ENCODE measurements at places on chromosomes 16 and 17.
A peak's percentile ranks its signal among the peaks of the same experiment; 100 is the strongest.

GRCh38 chr16:2023092-2024031, 3.3 kb upstream of the NHERF2 start:
- DNase-seq: peak; percentile 90

- no peak for DNase-seq
Measured at GRCh38 chr17:81422776-81423697, 27.8 kb downstream of the BAHCC1 start.

DNA sequence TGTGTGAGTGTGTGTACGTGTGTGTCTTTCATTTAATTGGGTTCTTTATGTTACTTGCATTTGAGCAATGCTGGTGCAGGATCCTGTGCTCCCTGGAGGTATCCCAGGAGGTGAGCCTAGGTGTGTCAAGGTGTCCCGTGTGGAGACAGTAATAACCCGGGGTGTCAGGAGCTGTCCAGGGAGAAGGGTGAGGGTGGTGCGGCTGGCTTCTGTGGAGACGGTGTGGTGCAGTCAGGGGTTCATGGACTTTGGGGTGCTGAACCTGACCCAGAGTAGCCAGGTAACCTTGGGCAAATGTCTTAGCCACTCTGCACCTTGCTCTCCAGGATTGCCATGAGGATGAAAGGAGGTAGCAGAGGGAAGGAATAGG, 7.4 kb upstream of the ELAC2 start:
- no peak for DNase-seq

DNA sequence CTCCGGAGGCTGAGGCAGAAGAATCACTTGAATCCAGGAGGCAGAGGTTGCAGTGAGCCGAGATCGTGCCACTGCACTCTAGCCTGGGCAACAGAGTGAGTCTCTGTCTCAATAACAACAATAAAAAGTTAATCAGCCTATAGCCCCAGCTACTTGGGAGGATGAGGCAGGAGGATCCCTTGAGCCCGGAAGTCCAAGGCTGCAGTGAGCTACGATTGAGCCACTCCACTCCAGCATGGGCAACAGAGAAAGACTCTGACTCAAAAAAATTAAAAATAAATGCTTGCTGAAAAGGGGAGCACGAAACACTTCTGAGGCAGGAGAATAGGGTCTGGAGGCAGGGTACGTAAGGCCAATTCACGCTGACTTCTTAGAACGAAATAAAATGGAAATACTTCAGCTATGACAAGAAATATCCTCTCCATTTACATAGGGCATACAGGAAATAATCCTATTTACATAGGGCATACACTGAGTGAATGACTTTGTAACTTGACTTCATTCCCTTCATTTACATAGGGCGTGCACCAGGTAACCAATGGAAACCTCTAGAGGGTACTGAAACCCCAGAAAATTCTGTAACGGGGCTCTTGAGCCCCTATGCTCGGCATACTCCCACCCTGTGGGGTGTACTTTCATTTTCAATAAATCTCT, 3.2 kb upstream of the PRPSAP1 start:
- no peak for DNase-seq

- no peak for DNase-seq
Measured at GRCh38 chr16:84614968-84615813, 2.7 kb downstream of the COTL1 start.

GRCh38 chr16:1175566-1176279, 22.8 kb downstream of the CACNA1H start:
- no peak for DNase-seq

DNA sequence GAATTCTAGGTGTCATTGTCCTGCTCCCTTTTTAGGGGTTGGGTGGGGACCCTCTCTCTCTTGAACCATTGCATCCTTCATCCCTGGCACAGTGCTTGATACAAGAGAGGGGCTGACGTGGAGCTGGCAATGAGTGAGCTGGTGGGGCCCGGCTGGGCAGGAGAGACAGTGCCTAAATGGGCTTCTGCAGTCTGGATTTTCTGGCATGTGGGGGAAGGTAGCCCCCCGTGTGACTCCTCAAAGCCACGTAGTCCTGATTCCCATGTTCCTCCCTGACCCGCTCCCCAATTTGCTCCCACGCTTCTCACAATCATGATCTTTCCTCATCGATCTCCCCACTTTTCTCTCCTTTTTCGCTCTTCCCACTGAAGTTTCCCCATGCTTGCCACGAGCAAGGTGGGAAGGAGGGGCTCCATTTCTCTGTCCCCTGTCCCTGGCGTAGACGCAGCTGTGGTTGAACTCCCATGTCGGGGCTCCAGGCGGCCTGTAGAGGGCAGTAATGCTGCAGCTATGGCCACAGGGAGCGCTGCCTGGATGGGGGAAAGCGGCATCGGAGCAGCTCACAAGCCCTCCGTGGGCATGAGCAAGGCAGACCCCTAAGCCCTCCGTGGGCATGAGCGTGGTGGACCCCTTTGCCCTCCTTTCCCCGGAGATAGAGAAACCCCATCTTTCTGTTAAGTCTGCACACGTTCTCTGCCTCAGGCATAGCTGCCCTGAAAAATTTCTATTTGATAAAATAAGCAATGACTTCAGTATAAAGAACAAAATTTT, 47.5 kb downstream of the HAPSTR1 start:
- DNase-seq: peak; percentile 48

- no peak for DNase-seq
Measured at GRCh38 chr16:25895380-25895779, 203.6 kb downstream of the HS3ST4 start.

DNA sequence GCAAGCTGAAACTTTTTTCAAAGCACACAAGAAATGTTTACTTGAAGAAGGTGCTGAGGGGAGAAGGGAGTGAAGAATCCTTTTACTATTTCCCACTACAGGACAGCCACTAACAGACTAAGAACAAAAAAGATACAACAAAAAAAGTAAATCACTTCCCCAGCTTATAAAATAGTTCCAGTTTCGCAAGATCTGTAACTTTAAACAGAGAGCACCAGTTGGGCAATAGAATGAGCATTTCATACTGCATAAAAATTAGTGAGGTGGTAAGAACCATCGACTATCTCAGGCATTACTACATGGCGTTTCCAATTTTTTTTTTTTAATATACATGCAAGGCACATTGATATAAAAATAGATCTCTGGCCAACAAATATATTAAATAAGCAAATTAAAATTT, 11.1 kb downstream of the CRYBA1 start:
- DNase-seq: no peak

GRCh38 chr17:29347831-29348629, 42.1 kb upstream of the TAOK1 start:
- no peak for DNase-seq

DNA sequence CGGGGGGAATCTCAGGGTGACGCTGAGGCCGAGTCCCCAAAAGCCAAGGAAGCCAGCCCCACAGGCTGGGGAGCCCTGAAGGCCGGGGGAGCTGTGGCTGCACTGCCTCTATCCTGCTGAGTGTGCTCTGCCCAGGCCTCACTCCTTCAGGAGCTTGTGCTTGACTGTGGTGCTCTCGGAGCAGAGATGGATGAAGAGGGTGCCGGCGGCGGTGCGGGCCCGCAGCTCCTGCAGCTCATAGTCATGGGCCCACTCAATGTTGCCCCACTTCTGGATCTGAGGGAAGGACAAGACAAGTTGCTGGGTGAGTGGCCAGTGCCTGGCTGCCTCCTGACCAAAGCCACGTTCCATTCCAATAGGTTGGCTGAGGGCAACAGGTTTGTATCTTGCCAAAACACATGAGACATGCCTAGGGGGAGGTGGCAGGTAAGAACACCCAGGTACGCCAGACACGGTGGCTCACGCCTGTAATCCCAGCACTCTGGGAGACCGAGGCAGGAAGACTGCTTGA, 20.5 kb downstream of the ATPAF2 start:
- DNase-seq: no peak

GRCh38 chr16:14400285-14400977, 229.6 kb downstream of the PARN start:
- no peak for DNase-seq

DNA sequence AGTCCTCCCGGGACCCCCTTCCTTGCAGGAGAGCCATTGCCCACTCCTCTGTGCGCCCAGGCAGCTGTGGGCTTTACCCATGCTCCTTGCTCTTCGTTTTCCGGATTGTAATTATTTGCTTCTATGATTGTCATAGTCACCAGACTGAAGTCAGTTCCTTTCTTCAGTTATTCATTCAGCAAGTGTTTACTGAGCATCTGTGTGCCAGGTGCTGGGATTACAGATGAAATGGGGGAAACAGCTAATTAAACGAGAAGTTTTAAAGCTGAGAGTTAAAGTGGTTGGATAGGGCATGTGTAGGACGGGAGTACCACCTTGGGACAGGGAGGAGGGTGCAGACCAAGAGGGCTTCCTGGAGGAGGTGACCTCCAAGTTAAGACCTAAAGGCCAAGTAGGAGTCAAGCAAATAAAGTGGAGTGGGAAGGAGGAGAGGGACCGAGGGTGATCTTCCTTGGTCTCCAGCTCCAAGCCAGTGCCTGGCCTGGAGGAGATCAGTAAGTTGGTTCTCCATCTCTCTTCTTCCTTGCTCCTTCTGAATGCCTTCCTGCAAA, 126.6 kb downstream of the OR1D5 start:
- no peak for DNase-seq

GRCh38 chr17:79242873-79243602, 168.4 kb downstream of the ENGASE start:
- no peak for DNase-seq

- no peak for DNase-seq
Measured at GRCh38 chr16:2816751-2817339, at the start of gene PRSS21. Gene PRSS21, plus strand, starts transcription at chr16:2817237. Its CDS starts 32 bp downstream, at chr16:2817269.

DNA sequence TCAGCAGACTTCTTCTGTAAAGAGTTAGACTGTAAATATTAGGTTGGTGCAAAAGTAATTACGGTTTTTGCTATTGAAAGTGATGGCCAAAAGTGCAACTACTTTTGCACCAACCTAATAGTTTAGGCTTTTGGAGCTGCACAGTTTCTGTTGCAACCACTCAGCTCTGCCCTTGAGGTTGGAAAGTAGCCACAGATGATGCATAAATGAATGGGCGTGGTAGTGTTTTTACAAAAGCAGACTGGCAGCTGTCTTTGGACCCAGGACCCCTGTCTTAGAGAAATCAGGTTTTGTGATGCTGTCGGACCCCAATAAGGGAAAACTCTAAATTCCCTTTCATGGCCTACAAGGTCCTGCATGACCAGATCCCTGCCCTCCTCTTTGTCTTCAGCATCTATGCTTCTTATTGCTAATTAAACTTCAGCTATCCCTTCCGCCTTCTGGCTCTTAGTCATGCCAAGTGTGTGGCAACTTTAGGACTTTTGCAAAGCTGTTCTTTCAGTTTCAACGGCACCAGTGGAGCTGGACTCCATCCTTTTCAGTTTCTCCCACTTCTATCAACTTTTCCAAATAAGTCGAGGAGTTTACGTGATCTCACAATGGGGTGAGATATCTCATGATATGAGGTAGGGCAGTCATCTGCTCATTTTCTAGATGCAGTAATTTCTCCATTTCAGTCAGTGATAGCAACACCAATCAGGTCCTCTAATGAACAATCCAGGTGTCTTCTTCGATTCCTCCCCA, 232.3 kb downstream of the XYLT1 start:
- DNase-seq: peak; percentile 15
